ENCODE measurements at places on chromosomes 1 and 21.

DNA sequence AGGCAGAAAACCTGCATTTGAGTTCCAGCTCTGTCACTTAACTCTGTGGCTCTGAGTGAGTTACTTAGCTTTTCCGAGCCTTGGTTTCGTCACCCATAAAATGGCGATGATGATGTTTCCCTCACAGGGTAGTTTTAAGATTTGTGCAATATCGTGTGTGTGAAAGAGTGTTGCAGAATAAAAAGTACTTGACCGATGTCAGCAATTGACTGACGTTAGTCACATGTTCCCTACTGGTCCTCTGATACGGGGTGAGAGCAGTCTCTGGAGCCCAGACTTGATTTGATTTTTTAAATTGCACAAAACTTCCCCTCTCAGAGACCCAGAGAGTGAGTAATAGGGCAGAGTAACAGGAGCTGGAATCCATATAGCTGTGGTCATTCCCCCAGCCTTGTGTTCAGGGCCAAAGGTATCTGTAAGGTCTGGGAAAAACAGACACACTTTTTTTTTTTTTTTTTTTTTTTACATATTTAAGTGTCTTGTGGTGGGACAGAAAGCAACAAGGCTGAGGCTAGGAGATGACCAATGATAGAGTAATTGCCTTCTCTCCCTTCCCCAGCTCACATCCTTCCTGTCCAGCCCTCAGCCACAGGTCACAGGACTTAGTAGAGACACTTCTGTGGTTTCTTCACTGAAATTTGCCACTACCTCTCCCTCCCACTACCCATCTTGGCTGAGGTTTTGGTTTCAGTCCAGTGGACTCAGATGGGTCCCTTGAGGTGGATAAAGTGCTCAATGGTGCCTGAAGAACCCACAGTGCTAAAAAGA, 2.0 kb downstream of the FCER1G start:
- no peak for DNase-seq

DNA sequence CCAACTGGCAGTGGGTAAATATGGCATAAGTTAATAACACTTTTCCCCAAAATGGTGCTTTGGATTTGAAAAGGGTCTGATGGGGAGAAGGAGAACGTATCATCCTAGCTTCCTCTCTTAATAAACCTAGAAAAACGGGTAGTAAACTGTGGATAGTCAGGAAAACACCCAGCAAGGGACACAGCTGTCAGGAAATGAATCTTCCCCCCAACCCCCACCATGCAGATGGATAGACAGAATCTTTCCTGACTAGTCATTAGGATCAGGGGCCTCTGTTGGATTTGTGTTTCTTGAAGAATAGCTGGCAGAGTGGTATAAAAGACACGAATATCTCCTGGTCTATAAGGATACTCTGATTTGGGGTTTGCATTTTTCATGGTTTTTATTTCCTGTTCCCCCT, 22.5 kb upstream of the LAX1 start:
- DNase-seq: no peak

GRCh38 chr1:168210312-168210711, 15.5 kb upstream of the SFT2D2 start:
- DNase-seq: no peak

DNA sequence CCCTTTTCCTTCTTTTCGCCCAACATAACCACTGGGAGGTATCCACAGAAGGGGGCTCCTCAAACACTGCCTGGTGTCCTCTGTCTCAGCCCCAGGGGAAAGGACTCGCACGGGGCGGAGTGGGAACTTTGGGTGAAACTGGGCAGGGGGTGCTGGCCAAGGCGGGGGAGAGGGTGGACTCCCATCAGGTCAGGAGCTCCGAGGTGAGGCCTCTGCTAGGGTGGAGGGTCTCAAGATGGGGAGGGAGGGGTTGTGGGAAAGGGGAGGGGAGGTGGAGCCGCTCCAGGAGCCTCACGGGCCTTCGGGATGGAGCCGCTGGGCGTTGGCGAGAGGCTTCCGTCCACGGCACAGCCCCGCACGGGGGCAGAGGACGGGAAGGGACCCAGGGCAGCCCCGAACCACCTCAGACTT, 43.2 kb upstream of the POFUT2 start:
- DNase-seq: no peak

- no peak for DNase-seq
These were observed 35.1 kb downstream of the FRRS1 start for GRCh38 chr1:99731384-99731783.

GRCh38 chr1:155598842-155599331, 11.1 kb upstream of the MSTO1 start:
- DNase-seq: no peak

- DNase-seq: no peak
These were observed 7.3 kb upstream of the UMODL1 start for GRCh38 chr21:42063571-42064521.

DNA sequence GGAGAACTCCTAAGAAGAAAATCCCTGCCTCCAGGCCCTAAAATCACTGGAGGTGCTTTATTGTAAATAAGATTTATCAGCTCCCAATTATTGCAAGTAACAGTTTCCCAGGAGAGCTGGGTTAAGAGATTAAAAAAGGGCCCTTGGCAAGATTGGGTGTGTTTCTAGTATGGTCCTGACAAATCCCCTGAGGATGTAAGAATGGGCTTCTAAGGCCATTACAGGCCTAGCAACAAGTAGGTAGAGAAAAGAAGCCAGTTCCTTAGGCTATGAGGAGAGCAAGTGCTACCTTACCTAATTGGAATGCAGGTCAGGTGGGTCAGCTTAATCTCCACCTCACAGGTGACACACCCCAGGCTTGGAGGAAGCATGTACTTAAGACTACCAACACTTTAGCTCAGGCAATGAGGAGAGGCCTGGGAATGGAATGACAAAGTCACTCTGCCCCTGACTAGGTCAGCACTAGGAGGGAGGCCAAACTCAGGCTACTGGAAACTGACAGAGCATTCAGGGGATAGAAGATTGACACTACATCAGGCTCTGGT, 6.8 kb upstream of the OTUD7B start:
- DNase-seq: no peak

DNA sequence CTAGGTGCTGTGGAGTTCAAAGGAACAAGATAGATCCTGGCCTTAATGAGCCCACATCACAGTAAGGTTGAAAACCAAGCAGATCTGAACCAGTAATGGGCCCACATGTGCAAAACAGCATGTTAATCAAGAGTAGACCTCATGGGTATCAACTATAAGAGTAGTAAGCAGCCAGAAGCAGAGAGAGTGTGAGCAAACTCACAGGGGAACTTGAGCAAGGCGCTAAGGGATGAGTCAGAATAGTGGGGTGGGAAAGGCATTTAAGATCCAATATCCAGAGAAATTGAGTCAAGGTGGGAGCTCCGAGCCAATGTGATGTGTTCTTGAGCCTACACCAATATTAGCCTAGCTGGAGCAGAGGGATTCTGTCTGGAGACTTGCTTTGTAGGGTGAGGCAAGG, 52.4 kb upstream of the GJA5 start:
- no peak for DNase-seq

DNA sequence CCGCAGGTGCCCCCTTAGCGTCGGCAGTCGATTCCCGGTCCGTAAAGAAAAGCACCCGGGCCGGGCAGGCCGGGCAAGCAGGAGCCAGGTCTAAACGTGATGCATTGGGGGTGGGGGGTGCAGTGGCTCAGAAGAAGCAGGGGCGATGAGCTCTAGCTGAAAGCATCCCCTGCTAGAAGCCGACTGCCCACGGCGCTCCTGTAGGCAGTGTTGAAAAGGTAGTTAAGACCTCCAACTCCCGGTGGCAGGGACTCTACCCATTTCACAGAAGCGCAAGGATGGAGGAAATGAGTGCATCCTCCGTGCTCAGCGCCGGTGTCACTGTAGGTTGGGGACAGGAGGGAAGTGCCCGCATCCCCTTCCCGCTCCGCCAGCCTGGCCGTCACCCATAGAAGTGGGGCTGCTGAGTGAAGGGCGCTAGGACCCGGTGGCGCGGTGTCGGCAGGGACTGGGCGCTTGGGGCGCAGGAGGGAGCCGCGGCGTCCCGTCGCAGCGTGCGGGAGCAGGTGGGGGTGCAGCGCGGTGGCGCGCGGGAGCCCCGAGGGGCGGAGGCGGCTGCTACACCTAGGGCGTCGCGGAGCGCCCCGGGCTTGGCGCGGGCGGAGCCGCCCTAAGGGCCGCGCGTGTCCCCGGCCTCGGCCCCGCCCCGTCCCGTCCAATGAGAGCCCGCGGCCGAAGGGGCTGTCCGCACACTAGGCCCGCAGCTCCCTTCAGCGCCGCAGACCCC, at the start of gene WNT2B:
WNT2B (plus strand) TSS at position 688 of the 727 bp plus-strand sequence. CDS start 298 bp downstream, outside the sequence.
- DNase-seq: no peak

- no peak for DNase-seq
These were observed 14.4 kb downstream of the TMPRSS3 start for GRCh38 chr21:42381347-42381984.

- DNase-seq: no peak
These were observed 125.7 kb upstream of the TMPRSS15 start for GRCh38 chr21:18529254-18529653.

DNA sequence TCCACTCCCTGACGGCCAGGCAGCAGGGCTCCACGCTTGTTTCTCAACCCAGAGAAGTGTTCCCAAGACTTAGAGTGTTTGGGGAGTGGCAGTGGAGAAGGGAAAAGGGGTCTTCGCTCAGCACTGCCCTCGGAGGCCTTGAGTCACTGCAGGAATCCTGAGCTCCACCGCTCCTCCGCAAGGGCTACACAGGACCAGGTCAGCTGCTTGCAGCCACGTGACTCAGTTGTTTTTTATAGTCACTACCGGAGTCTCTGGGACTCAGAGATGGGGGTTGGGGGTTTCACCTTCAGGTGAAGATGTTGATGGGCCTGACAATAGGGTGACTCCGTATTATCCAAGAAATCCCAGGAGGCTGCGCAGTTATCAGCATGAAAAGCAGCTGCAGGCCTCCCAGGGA, 76.2 kb upstream of the TMEM51 start:
- no peak for DNase-seq

DNA sequence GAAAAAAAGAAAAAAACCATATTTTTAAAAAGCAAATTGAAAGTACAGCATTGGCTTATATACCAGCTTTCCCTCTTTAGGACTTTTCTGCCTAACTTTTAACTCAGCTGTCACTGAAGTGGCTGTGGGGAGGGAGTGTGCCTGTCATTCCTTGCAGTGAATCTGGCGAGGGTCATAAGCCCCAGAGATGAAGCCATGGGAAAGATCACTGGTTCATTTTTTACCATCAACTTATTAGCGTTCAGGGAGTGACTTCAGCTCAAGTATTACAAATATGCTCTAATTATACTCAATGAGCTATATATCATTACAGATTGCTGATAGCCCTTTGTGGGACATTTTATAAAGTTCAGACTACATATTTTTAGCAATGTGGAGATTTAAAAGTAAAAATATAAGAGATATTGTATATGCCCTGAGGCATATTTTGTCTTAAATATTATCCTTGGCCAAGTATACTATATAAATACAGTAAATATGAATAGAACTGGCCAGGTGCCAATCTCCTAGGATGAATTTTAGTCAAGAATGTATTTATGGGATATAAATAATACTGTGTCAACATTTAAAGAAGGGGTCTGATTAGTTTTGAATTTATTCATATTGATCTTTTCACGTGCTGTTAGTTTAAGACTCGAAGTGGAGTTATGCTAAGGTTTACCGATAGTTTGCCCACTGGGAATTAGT, 4.4 kb downstream of the TGFB2 start:
- DNase-seq: no peak

- no peak for DNase-seq
These were observed 20.6 kb downstream of the LUZP1 start for GRCh38 chr1:23148084-23148483.

DNA sequence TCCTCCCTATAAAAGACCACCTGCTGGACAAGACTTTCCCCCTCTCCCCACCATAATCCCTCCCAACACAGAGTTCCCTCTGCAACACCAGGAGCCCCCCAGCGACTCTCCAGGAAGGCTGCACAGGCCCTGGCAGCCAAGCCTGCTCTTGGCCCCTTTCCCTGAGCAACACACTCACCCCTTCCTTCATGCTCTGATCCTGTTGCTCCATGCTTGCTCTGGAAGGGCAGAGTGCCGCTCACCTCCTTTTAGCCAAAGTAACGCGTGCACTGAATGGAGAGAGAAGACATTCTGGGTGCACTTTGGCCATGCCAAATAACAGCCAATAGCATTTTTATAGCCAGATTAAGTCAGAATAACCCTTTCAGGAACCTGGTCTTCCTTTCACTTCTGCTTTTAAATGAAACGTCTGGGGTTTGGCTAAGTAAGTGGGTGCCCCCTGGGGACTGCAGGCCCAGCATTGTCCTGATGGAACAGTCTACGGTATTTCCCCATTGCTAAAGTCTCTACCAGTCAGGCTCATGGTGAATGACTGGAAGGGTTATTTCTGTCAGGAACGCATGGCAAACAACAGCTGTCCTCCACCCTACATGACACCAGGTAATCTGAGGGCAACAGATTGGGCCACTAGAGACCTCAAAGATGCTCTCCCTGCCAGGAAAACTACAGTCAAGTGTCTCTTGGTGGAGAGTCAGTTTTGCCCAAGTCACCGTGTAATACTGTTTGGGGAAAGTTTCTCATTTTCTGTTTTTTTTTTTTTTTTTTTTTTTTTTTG, at the start of gene SLC2A5:
SLC2A5 (minus strand) TSS at position 310 of the 775 bp plus-strand sequence; CDS start at position 211, 99 bp downstream.
- DNase-seq: no peak
